ENCODE measurements at places on chromosomes 12 and 14.

- no peak for DNase-seq
Observed at GRCh38 chr12:115102450-115102849, 418.5 kb upstream of the TBX3 start.

DNA sequence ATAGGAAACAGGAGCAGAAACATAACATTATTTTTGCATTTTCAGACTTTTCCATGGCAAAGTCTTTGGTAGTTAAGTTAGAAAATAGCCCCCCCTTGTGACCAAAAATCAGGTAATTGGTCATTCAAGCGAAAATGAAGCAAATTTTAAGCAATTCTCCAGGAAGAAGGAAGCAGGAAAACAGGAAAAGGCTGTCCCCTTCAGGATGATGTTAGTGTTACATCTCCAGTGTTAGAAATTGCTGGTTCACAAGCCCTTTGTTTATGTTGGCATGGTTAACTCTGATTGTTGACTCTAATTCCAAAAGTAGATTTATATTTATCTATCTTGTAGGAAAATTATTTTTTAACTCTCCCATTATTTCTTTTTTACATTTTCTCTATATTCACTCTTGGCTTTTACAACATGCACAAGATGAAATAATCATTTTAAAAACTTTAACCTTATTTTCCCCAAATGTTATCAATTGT lies 18.8 kb upstream of the GAS2L3 start:
- DNase-seq, result peak; percentile 88

GRCh38 chr12:93589081-93589480 lies 16.6 kb downstream of the SOCS2 start:
- no peak for DNase-seq

DNA sequence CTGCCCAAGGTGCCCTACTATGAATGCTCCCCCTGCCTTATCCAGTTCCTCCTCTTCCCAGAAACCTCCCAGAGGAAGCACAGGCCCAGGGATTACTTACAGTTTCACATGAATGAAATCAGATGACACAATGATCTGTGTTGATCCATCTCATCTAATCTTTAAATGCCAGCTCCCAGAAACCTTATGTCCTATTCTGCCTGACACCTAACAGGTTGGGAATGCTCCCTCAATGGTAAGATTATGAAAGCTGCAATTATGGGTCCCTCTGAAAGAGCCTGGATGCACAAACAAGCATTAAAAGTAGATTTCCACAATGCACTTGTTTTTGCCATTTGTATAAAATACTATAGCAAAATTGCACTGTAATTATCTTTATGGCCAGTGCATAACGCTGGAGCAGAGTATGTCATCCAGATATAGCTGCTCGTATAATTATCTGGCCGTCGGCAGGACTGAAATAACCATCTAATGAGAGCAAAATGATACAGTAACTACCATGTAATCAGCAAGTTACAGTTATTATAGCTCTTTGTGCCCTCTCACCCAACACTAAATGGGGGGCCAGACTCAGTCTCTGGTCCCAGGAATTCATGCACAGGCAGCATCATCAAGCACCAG lies 4.4 kb upstream of the ZBTB39 start:
- DNase-seq, result no peak

GRCh38 chr12:62248873-62249272 lies 11.3 kb upstream of the USP15 start:
- peak; percentile 51 for DNase-seq

DNA sequence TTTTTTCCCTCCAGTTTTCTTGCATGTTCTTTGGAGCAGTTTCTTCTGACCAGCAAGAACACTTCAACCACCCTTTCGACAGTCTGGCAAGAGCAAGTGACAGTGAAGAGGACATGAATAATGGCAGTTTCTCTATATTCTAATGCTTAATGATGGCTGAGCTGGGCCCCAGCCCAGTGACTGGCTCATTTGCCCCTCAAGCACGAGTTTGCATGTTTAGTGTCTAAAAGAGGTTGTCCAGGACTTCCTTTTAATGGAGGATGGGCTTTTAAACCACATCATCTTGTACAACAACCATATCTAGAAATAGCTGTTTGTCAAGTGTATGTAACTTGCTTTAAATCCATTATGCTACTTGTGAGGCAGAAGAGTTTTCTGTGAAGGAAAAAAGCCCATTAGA lies 28.4 kb downstream of the RAD9B start:
- DNase-seq, result no peak

- no peak for DNase-seq
Observed at GRCh38 chr12:105783983-105784947, 354.5 kb downstream of the NUAK1 start.

GRCh38 chr14:77270361-77271112 lies 469 bp downstream of the NGB start:
- no peak for DNase-seq

- no peak for DNase-seq
Observed at GRCh38 chr12:67038486-67038885, 230.7 kb upstream of the CAND1 start.

DNA sequence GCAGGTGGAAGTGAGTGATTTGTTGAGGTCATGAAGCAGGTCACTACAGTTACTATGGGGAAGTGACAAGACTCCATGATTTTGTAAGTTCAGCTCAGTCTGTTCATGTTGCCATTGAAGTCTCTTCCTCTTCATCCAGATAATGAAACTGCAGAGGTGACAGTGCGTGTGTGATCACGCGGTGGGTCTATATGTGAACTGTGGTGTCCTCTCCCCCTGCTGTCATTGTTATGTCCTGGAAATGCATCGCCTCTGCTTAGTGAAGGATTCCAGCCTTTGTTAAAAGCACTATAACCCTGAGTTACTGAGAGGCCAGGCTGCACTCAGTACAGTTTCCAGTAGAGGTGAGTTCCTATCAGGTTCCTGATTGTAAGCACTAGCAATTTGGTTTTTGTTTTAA lies 216.2 kb upstream of the RMST start:
- DNase-seq, result no peak

DNA sequence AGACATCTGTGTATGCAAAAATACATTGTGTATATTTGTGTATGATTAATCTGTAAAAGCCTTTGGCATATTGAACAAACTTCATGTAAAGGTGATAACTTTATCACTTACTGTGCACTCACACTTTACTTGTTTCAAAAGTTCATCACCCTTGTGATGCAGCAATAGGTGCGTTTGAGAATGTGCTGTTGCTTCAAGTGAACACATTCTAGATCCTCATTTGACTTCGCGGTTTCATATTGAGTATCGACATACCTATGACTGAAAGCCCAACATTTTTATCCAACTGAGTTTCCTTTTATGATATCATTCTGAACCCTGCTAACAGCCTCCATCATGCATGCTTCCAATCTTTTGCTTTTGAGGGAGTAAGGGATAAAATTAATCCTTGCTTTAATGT lies 1086.9 kb downstream of the TMEM121 start:
- DNase-seq, result no peak

GRCh38 chr14:40694023-40694422 lies 912.7 kb upstream of the LRFN5 start:
- DNase-seq, result peak; percentile 26
